Epithelial cell of esophagus (primary cell): ENCODE measurements at places on chromosomes 5 and 9.

DNA sequence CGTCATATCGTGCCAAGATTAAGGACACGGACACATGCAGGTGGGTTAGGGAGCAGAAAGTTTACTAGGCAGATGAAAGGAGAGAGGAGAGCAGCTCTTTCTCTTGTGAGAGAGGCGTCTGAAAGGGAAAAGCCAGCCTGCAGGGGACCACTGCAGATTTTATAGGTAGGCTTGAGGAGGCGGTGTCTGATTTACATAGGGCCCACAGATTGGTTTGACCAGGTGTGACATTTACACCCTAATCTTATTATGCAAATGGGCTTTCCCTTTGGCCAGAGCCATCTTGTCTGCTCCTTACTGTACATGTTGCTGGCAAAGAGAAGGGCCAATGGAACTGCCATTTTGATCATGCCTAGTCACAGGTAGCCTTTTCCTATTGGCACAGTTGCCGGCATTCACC is 137.2 kb upstream of the TAF11L2 start:
- no peak for DNase-seq

- no peak for DNase-seq
Measured at GRCh38 chr5:98128271-98128670, 645.2 kb upstream of the RGMB start.

- no peak for DNase-seq
Measured at GRCh38 chr5:37950436-37950835, 110.6 kb upstream of the GDNF start.

DNA sequence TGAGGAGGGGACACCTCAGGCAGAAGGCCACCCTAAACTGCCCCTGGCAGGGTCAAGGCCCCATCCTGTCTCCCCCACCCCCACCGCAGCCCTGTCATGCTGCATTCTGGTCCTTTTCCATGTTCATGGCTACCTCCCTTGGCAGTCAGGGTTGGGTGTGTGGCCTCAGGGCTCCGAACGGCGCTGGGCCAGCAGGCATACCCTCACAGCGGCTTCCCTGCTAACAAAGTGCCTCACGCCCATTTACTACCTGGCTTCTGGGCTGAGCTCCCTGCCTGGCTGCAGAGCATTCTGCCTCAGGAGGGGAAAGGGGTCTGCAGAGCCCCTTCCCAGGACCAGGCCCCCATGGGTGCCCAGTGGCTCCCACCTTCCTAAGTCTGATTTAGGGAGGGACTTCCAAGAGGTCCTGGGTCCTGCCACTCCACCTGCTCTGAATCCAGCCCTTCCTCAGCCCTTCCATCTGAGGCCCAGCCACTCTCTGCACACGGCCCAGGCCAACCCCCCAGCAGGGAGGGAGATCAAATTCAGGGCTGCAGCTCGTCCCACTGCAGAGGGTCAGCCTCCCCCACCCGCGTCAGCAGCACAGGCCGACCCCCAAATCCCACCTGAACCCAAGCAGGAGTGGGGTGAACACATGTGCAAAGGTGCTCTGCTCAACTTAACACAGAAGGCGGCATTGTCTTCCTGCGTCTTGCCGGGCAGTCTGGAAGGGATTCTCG is 115.9 kb upstream of the PHYKPL start:
- no peak for DNase-seq

GRCh38 chr9:89409466-89409865 is 88.4 kb downstream of the SEMA4D start:
- no peak for DNase-seq

GRCh38 chr5:23994581-23995370 is 487.4 kb downstream of the PRDM9 start:
- DNase-seq, result peak; percentile 10

DNA sequence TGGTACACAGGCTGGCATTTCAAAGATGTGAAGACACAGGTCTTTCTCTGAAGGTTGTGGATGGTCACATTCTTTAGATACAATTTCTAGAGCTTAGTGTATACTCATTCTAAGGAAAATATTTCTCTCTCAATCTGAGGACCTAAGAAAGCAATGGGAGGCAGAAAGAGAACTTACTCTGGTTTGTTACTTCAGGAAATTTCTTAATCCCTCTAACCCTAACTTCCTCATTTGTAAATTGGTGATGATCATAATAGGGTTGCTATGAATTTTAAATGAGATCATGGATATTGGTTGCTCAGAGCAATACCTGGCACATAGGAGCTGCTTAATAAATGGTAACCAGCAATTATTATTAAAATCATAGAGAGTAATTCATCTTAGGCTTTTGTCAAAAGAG is 22.1 kb downstream of the FAM170A start:
- DNase-seq, result no peak

GRCh38 chr5:134582281-134582680 is 50.3 kb downstream of the SAR1B start:
- no peak for DNase-seq

- peak; percentile 41 for DNase-seq
Measured at GRCh38 chr5:12566441-12566840, 662.2 kb upstream of the CTNND2 start.

GRCh38 chr5:1846583-1846982 is 36.1 kb downstream of the IRX4 start:
- DNase-seq, result no peak

DNA sequence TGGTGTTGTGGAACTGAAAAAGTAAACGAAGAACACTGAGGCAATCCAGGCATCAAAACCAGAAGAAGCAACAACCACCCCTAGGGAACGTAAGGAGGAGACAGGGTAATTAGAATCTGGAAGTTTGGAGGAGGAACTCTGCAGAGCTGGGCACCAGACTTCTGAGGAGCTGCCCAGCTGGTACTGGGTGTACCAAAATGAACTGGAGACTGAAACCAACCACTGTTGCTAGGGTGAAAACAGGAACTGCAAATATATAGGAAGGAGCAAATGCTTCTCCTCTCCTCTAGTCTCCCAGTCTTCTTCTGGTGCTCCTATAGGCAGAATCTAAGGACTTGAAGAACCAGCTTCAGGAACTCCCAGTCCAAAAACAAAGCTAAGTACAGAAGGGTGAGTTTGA is 189.8 kb downstream of the ELAVL2 start:
- DNase-seq, result no peak

- no peak for DNase-seq
Measured at GRCh38 chr5:77438071-77438470, 54.0 kb downstream of the WDR41 start.

- DNase-seq, result no peak
Measured at GRCh38 chr5:31485376-31486207, 46.3 kb downstream of the DROSHA start.

DNA sequence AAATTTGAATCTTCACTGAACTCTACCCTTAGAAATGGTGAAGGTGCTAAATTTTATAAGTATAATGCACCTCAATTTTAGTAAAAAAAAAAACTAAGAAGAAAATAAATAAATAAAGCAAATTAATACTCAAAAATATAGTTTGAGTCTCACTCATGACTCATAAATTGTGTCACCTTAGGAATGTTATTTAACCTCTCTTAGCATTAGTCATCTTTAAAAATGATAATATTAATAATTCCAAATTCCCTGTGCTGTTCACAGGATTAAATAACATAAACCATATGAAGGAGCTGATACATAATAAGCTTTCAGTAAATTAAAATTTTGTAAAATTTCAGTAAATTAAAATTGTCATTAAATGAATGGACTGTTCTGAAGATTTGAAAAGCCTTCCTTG is 339.8 kb upstream of the RGMB start:
- peak; percentile 54 for DNase-seq

DNA sequence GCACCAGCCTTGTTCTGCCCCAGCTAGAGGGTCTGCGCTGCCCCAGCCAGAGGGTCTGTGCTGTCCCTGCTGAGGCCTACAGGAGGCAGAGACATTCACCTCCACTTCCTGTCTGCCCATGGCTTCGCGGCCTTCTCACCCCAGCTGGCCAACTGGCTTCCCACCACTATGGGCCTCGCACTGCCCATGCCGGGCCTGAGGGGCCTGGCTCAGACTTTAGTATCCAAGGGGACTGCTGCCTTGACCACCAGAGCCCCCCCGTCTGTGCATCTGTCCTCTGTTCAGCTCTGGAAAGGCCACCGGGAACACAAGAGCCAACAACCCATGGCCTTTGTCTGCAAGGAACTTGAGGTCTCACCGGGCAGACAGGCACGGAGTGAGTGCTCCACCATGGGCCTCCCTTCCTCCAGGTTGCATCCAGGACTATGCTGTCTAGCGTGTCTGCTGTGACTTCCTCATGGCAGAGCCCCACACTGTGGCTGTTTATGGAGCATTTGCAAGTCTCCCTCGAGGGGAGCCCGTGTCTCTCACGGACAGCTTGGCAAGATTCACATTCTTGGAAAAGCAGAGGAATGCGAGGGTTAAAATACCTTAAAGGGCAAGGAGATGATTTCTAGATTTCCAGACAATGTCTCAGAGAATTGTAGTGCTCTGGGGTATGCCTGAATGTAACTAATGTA is 1.7 kb downstream of the DCANP1 start:
- no peak for DNase-seq

- DNase-seq, result no peak
Measured at GRCh38 chr5:72844218-72844603, 27.8 kb downstream of the TNPO1 start.

DNA sequence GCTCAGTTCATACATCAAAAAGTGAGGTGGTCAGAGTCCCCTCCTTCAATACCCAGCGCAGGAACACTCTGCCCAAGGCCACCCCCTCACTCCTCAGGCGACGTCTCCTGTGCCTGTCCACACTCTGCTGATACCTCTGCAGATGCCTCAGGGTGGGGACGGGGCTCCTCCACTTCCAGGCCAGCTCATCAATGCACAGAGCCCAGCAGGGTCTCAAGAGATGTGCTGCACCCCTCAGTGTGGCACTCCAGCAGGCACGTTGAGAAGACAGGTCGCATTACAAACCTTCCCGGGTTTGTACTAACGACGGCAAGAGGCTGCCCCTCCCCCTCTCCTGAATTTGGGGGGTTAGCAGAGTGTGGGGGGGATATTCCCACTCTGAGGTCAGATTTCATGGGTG is 128.5 kb downstream of the ZNF354C start:
- DNase-seq, result no peak

GRCh38 chr5:110376281-110376951 is 350.1 kb downstream of the TMEM232 start:
- DNase-seq, result no peak

GRCh38 chr5:138849882-138850281 is 25.3 kb downstream of the LRRTM2 start:
- no peak for DNase-seq

- DNase-seq, result no peak
Measured at GRCh38 chr5:34563931-34564709, 92.0 kb upstream of the RAI14 start.

- DNase-seq, result no peak
Measured at GRCh38 chr9:109767404-109767803, 12.6 kb upstream of the PALM2AKAP2 start.

- DNase-seq, result no peak
Measured at GRCh38 chr5:2143646-2144353, 261.1 kb upstream of the IRX4 start.

GRCh38 chr5:115831163-115831768 is 10.1 kb downstream of the ATG12 start:
- peak; percentile 44 for DNase-seq

DNA sequence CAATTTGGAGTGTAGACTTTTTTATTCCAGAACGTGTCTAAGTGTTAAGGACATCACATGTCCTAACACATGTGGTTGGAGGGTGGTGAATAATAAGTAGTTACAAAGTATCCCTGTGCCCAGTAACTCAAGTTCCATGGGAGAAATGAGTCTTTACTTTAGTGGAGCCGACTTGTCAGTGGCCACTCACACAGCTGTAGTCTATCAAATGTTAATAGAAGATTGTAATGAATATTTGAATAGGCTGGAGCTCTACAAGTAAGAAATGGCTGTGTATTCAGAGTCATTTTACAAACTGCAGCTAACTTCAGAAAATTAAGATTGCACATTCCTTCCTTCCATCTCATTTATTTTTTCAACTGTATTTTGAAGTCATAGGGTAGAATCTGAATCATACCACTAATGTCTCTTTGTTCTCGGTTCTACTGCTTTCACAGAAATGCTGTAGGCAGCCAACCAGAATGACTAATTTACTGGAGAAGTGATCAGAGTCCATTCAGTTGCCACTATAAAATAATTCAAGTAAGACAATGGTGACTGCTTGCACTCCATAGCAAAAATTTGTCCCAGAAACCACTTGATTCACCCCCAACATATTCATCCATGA is 394.8 kb downstream of the NR2F1-AS1 start:
- DNase-seq, result peak; percentile 60

DNA sequence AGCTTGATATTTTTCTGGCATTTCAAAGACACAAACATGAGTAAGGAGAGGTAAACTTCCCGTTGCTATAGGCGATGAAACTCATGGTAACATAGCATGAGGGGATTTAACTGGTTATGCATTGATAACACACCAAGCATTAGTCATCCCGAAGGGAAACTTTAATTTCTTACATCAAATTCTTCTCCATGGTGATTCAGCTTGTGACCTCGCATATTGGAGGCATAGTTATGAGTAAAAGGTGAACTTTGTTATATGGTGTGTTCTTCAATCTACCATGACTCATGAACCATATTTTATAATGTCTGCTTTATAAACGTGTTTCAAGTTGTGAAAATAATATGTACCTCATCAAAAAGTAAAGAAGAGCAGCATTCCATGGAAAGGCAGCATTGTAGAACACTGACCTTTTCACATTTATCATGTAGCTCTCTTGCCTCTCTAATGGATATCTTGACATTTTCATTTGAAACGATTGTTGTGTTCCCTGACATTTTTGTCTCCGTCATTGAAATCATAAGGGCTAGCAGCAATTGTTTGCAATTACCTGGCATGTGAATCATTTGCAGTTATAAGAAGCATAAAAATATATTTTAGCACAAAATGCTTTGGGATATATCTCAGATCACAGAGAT is 491.8 kb downstream of the ANXA1 start:
- peak; percentile 85 for DNase-seq

GRCh38 chr9:38285236-38285635 is 107.3 kb upstream of the ALDH1B1 start:
- DNase-seq, result no peak

DNA sequence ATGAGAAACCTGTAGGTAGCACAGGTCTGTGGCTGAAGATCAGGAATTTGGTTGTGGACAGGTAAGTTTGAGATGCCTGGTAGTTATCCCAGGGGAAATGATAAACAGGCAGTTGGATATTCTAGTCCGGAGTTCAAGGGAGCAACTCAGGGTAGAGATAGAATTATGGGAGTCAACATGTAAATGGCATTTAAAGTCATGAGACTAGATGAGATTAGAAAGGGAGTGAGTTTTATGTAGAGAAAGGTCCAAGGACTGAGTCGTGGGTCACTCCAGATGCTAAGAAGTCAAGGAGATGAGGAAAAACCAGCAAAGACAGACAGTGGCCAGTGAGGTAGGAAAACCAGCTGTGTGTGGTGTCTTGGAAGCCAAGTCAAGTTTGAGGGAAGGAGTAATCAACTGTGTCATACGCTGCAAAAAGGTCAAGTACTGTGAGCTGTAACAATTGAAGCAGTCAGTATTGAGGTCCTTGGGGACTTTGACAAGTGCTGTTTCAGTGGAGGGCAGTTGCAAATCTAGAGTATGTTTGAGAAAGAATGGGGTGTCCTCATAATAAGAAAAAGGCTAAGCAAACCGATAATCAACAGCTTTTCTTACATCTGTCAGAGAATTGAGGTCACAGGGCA is 18.2 kb downstream of the GNPDA1 start:
- DNase-seq, result no peak

GRCh38 chr5:17431272-17432050 is 66.6 kb upstream of the TAF11L2 start:
- no peak for DNase-seq

- peak; percentile 84 for DNase-seq
Measured at GRCh38 chr9:14119694-14120514, 194.0 kb downstream of the NFIB start.

- no peak for DNase-seq
Measured at GRCh38 chr9:84151236-84151635, 170.6 kb downstream of the RMI1 start.

- DNase-seq, result peak; percentile 69
Measured at GRCh38 chr9:126704892-126705766, 91.4 kb downstream of the LMX1B start.
